Left colon (tissue), 2 donors: ENCODE measurements at places on chromosomes 4 and X.

GRCh38 chr4:666436-666810 is 7.7 kb downstream of the ATP5ME start:
- no peak for DNase-seq

GRCh38 chr4:8035371-8035780 is 95.7 kb upstream of the AFAP1 start:
- DNase-seq = no peak

GRCh38 chr4:22688236-22688635 is 4.5 kb upstream of the GBA3 start:
- DNase-seq = no peak

DNA sequence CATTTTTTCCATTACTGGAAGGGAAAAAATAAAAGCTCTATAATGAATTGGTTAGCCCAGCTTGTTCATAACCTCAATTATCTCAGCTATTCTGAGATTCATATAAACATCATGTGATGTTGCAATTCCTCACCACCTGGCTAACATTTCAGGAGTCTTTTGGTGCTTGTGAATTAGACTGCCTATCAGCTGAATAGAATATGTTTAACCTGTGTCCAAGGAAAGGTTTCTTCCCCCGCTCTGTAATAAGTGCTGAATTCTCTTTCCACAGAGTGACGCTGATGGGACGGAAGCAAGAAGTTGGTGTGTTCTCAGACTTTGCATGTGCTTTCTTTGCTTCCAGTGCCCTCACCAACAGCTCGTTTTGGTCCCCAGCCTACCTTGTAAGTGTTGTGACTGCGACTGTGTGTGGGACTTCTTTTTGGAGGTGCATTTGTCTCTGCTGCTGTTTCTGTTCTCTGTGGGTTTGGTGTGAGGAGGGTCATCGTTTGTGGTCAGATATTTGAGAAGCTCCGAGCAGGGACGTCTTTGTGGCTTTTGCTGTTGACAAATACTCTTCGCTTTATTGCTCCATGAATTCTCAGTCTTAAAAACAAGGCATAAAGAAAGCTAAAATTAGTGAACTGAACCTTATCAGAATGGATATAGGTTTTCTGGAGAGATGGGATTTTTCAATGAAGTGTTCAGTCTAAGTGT is 61.7 kb downstream of the PPARGC1A start:
- no peak for DNase-seq
